Esophagus squamous epithelium (tissue), 5 donors: ENCODE measurements at places on chromosomes 1 and 21.

- no peak for DNase-seq
Measured at GRCh38 chr1:229230893-229231753, 39.8 kb upstream of the RAB4A start.

GRCh38 chr1:161082996-161083747 is 6.2 kb downstream of the NECTIN4 start:
- DNase-seq: peak; percentile 41

GRCh38 chr1:238639861-238640260 is 746.5 kb upstream of the CHRM3 start:
- no peak for DNase-seq

- no peak for DNase-seq
Measured at GRCh38 chr1:19397217-19397945, 85.3 kb downstream of the SLC66A1 start.

GRCh38 chr1:66757722-66758240 is 5.5 kb downstream of the DYNLT5 start:
- DNase-seq: no peak

DNA sequence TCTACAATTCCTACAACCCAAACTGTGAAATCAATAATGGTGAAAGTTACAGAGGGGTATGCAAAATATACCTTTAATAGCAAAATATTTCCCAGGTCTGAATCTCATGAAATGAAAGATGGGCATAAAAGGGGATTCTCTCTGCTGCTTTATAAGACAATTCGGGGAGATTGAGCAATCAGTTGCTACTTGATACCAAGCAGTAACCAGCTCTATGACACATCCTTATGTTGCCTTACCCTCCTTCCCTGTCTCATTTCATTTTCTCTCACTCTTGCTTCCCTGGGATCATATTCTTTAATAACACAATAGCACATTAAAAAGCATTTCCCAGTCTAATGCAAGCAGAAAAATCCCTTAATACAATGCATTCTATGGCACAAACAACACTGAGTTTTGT is 29.0 kb downstream of the ZSWIM5 start:
- no peak for DNase-seq

- no peak for DNase-seq
Measured at GRCh38 chr21:29145354-29145782, 14.9 kb downstream of the MAP3K7CL start.

DNA sequence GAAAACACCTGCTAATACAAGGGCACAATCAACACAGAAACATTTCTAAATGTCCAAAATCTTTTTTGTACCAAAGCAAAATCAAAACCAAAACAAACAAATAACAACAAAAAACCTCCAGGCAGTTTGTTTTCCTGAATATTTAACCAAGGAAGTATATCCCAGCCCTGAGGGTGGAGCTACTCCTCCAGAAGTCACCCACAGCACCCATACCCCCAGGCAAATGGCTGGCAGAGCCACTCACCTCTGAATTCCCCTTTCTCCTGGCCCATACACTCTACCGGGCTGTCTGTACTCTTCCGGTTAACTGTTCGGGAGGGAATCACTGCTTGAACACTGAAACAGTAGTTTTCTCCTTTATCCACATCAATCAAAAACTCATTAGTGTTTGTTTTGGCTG is 9.5 kb downstream of the F3 start:
- DNase-seq: no peak

GRCh38 chr1:38624336-38625039 is 235.1 kb downstream of the RRAGC start:
- DNase-seq: no peak
